Activated naive CD8-positive, alpha-beta T cell treated with anti-CD3 and anti-CD28 coated beads, Interleukin-2, amount 50 U/mL, for 24 hours (primary cell): ENCODE measurements at places on chromosomes 3 and 15.
A peak's percentile ranks its signal among the peaks of the same experiment; 100 is the strongest.

DNA sequence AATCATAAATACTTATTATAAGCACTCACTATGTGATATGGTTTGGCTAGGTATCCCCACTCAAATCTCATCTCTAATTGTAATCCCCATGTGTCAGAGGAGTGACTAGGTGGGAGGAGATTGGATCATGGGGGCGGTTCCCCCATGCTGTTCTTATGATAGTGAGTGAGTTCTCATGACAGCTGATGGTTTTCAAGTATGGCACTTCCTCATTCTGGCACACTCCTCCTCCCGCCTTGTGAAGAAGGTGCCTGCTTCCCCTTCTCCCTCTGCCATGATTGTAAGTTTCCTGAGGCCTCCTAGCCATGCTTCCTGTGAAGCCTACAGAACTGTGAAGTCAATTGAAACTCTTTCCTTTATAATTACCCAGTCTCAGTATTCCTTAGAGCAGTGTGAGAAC, 53.3 kb upstream of the CHMP2B start:
- DNase-seq: no peak

GRCh38 chr3:116270056-116270455, 175.2 kb downstream of the LSAMP start:
- DNase-seq: no peak

DNA sequence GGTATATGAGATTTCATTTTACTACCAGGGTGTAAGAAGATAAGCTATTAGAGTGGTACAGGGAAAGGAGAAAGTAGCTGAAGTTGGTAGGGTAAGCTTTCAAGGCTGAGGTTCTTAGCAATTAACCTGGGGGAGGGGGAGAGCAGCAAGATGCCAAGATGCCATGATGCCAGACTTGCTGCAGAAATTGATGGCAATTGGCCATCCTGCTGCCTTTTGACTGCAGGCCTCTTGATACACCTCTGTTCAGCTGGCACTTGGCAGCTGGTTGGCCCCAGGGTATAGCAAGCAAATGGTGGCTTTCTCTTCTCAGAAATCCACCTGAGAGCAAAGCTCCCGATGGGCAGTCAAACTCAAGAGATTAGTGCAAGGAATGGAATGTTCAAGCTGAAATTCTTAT, 21.4 kb upstream of the DPH6 start:
- DNase-seq: no peak

DNA sequence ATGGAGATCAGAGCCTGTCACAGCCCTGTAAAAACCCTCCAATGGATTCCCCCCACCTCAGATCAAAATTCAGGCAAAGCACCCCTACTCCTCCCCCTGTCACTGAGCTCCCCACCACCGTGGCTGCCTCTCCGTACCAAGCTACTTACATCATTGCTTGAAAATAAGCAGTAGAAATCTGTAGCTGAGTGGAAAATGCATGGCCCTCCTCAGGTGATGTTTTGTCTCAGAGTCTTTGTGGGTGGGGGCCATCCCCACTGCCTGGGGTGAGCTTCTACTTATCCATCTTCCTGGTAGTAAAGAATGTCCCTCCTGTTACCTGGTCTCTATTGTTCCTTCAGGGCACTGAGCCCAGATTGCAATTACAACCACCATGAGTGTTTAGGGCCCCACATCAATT, 34.5 kb downstream of the SLCO2A1 start:
- DNase-seq: no peak

- DNase-seq: no peak
Measured at GRCh38 chr3:143628971-143629370, 219.3 kb downstream of the SLC9A9 start.

GRCh38 chr3:109346099-109346498, 8.8 kb upstream of the DPPA4 start:
- no peak for DNase-seq

DNA sequence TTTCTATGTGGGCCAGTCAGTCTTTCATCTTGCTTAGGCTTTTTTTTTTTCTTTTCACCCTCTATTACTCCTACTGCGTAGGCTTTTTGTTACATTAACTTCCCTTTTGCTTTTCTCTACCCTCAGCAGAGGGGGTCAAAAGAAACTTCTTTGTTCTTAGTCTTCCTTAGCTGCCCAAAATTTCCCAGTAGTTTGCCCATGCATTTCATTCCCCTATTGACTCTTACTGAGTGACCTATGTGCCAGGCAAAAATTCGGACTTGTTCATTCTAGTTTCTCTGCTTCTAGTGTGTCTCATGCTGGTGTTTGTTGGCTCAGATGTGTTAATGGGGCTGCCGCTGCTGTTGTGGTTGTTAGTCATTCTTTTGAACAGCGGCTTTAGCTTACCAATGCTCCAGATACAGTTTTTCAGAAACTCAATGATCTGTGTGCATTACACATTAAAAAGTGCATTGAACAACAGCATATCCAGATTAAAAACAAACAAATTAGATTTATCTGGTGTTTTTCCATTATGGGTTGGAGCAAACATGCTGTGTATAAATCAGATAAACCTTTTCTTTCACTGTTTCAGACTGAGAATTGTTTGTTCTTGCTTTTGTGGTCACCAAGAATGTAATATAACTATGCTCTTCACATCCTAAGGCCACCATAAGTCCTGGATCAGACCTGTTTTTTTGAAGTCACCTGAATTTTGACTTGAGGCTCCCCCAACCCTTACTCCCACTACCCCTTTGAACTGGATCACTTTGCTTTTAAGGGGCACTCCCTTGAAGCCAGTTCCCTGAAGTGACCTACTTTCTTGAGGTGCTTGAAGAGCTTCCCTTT, 43.1 kb downstream of the PDE8A start:
- DNase-seq: no peak

DNA sequence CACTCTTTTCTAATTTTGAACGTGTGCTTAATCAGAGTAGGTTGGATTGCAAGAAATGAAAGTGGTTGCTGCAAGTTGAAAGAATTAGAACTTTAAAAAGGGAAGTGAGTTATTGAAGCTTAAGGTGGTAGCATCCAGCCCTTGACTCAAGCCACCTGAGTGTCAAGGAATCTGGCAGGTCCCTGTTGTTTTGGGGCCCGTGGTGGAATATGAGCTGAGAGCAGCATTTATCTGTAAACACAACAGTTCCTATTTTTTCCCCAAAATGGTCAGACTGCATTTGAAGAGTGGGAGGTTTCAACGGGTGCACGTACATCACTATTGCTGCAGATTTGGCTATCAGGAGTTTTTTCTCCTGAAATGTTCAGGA, 1.7 kb downstream of the ITPR1 start:
- DNase-seq: no peak

DNA sequence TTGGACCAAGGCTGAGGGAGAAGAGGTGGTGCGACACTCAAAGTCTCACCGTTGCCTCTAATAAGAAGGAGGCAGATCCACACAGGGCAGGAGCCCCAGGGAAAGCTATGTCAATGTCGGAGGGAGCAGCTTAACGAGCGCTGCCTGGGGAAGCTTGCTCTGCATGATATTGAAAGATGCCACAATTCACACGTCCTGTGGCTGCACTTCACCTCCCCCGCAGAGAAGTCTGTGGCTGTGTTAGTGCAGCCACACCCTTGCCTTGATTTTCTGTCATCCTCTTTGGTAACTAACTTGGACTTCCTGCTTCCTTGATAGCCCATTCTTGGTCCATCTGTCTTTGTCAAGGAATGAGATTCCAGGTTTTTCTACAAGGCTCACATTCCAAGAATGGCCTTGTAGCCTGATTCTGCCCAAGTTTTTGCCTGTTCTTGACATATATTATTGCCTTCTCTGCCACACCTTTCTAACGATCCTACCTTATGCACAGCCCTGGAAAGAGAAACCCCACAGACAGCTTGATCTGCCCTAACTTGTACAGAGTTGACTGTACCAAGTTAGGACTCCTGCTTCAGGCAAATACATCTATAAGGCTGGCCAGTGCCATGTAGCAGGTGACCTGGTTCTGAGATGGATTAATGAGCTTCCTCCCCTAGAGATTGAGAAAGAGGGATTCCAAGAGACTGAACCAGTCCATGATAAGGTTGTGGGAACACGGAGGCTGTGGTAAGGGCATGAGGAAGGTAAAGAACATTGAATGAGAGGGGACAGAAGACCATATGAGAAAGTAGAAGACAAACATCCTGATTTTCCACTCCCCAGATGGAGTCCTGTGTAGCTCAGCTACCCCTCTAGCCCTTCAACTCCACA, 153.0 kb upstream of the WNT5A start:
- DNase-seq: no peak

GRCh38 chr3:71589132-71589531, 5.6 kb upstream of the FOXP1 start:
- DNase-seq: no peak

DNA sequence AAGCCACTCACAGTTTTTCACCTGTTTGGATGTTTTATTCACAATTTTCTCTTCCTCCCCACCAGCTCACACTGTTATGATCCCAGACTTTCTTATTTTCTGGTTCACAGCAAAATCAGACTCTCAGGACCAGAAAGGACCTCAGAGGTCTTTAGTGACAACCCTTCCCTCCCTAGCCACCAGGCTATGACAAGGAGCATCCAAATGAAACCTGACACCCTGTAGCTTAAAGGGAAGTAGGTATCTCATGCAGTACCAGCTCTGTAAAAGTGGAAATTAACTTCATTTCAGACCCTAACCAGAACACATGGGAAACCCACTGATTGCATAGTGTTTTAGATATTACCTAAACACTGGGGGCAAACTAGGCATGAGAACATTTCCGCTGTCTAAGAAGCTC, 45.3 kb downstream of the ATP13A5 start:
- DNase-seq: no peak

- no peak for DNase-seq
Measured at GRCh38 chr15:85622221-85622831, 172.4 kb downstream of the KLHL25 start.

GRCh38 chr3:43288366-43288765, 2.0 kb downstream of the SNRK start:
- no peak for DNase-seq

GRCh38 chr15:59401824-59402569, 29.3 kb upstream of the MYO1E start:
- no peak for DNase-seq

DNA sequence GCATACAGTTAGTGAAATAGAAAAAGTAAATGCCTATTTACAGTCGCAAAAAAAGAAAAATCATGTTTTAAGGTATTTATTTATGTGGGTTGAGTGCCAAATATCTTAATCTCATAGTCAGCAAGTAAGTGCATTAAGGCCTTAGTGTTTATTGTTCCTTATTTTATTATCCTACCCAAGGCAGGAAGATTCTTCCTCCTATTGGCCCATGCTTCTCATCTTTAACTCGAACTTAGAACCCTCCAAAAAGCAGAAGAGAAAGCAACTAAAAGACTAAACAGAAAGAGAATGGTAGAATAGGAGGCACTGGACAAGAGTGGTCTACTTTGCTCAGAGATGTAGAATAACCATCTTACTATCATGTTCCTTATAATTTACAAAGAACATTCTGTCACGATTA, 7.5 kb downstream of the RFX7 start:
- no peak for DNase-seq

- no peak for DNase-seq
Measured at GRCh38 chr15:99467338-99467720, 98.5 kb upstream of the MEF2A start.

DNA sequence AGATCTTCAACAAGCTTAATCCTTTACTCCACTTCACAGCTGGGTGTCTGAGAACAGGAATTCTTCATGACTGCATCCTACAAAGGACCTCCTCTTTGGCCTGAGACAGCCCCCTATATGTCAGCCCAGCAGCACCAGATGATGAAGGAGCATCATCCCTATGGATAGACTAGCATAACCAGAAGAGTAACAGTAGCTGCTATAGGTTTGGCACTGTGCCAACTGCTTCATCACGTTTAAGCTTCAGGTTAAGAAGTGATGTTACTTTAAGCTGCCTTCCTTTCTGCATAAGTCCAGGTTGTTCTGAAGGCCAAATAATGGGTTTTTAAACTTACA, 50.6 kb downstream of the CMSS1 start:
- DNase-seq: no peak

DNA sequence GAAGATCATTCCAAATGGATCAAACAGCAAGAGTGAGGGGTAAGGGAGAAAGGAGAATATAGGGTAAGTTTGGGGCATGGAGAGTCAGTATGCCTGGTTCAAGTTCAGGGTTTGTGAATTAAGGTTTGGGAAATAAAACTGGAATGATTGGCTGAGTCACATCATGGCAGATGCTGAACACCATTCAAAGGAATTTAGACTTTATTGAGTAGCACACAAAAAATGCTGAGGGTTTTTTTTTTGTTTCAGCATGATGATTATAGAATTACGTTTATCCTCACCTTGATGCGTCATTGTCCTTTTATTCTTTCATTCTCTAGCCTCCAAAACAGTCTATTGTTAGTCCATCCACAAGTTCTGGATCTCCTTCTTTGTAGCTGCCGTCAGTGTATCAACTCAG, 220.0 kb upstream of the UMPS start:
- no peak for DNase-seq

GRCh38 chr15:88529021-88529630, 17.4 kb downstream of the DET1 start:
- DNase-seq: no peak

DNA sequence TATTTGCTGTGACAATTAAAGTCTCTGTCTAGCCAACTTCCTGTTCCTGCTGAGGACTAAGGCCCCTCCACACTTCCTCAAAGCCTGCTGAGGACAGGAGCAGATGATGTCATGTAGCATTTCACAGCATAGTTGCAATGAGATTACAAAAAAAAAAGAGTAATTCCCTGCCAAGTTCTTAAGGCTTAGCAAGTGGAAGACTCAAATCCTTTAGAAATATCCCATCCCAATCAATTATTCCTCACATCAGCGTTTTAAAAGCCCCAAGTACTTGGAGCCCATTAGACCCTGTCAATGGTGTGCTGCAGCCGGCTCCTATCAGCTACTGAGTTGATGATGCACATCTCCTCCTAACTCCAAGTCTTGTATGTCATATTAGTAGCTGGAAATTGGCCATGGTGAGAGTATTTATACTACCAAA, 51.7 kb downstream of the TRANK1 start:
- DNase-seq: no peak

DNA sequence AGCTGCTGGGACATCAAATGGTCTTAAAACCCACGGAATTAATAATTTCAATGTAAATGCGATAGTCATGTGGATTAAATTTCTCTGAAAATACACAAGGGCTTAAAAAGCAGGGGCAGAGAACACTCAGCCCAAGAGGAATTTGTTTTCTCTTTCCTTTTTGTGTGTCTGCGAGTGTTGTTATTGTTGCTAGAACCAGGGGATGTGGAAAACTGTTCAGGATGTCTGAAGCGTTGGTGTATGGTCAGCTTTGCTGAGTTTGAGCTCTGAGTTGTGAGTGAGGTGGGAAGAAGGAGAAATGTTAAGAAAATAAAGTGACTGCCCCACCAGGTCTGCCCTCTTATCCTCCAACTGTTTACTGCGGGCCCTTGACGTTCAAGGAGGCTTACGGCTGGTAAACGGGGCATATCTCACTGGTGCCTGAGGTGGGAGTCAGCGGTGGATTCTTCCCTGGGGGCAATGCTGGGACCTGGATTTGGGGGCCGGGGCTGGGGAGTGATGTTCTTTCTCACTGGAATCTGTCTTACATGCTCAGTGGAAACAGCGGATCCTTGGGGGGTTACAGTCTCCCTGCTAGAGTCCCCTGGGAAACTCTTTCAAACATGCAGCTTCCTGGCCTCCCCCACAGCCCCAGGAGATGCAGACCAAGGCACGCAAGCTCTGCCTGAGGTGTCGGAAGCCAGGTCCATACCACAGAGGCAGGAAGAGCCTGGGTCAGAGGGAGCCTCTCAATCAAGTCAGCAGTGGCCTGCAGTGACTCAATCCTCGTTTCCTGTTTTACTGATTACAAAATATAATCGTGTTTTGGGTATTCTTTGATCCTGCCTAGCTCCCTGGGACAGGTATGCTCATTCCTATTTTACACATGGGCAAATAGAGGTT, 41.8 kb downstream of the ITGA11 start:
- no peak for DNase-seq

- peak; percentile 40 for DNase-seq
Measured at GRCh38 chr3:68088216-68088615, 433.8 kb upstream of the SUCLG2 start.

- peak; percentile 79 for DNase-seq
Measured at GRCh38 chr3:46276497-46277099, 34.3 kb downstream of the CCR3 start.
